ENCODE measurements at places on chromosomes 2 and 18. TPM values are rescaled to one million over a fixed set of nuclear protein-coding genes. Genes with fewer than 3 reads are reported as not detected.
A peak's percentile ranks its signal among the peaks of the same experiment; 100 is the strongest.

DNA sequence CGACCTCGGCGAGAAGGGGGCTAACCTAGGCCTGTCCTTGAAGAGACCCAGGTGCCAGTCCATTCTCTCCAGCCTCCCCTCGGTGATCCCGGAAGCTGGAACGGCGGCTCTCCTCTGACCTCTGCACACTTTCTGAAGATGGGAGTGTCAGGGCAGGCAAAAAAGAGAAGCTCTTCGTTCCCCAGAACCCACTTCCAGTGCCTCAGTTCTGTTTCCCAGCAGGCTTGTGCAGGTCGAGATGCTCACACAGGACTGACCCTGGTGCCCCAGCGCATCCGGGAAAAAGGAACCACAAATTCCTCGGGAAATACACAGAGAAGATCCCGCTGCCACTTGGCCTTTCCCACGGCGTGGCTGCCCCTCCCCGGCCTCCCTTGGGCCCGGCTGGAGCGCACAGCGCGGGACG lies 681 bp upstream of the PTPN18 start:
- no peak for DNase-seq

DNA sequence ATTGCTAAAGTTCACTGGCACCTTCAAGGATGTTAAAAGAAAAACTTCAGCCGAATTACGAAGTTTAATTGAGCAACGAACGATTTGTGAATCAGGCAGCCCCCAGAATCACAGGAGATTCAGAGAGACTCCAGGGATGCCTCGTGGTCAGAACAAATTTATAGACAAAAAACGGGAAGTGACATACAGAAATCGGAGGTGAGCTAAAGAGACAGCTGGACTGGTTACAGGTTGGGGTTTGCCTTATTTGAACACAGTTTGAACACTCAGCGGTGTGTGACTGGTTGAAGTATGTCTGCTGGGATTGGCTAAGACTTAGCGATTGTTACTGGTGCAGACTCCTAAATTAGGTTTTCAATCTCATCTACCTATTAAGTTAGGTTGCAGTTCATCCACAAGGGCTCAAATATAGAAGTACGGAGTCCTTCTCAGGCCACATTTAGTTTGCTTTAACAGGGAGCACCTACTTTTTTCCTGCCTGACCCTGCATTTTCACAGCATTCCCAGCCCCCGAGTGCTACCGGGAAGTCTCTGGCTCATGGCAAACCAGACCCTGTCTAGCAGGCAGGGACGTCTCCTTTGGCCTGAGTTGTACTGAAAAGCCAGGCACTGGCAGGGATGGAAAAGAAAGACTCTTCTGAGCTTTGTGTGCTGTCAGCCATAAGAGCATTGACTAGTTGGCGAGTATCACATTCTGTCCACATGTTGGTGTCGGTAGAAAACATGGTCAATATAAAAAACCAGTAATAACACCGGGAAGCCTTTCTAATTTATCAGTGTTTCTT lies 41.1 kb downstream of the CDCA7 start:
- DNase-seq: no peak

GRCh38 chr18:1805521-1805920 lies 765.8 kb downstream of the METTL4 start:
- no peak for DNase-seq

DNA sequence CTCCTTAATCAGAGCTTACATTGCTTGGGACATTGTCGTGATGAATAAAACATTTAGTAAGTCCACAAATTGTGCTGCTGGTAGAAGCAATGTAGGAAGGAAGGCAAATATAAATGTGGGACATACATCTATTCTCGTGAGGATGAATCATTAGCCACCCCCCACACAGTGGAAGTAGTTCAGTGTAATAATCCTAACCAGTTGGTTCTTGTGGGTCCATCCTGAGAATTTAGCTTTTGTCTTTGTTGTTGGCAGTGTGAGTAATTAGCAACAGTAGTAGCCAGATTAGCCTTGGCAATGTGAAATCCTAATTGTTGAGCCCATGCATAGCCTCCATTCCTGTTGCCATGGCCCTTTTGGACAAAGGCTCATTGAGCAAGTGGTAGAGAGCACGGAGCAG lies 532.1 kb downstream of the FBXO15 start:
- DNase-seq: no peak

- DNase-seq: no peak
Observed at GRCh38 chr2:181575650-181576025, 81.3 kb downstream of the CERKL start.

- no peak for DNase-seq
Observed at GRCh38 chr2:30721668-30722647, 85.3 kb downstream of the CAPN13 start.

- no peak for DNase-seq
Observed at GRCh38 chr2:122218596-122218995, 463.1 kb downstream of the TSN start.

- peak; percentile 36 for DNase-seq
Observed at GRCh38 chr18:79955302-79956075, 4.0 kb upstream of the SLC66A2 start.

GRCh38 chr2:171910494-171910893 lies 11.8 kb upstream of the HAT1 start:
- no peak for DNase-seq

DNA sequence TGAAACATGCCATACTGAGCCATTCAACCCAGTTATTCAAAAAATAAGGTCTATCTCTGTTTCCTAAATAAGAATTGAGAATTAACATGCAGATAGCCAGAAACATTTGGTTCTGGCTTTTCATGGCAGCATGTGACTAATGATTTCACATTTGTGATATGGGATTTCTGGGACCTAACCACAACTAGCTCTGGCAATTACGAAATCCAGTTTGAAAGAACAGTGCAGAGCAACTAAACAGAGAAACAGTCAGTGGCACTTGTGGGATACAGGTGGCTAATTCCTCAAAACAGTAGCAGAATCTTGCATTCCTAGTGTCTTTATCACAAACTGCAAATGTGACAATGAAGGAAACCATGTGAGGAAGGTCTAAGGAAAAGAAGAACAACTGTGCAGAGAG lies 637.8 kb upstream of the CHAC2 start:
- no peak for DNase-seq

- DNase-seq: no peak
Observed at GRCh38 chr2:221103930-221104329, 468.2 kb downstream of the EPHA4 start.

DNA sequence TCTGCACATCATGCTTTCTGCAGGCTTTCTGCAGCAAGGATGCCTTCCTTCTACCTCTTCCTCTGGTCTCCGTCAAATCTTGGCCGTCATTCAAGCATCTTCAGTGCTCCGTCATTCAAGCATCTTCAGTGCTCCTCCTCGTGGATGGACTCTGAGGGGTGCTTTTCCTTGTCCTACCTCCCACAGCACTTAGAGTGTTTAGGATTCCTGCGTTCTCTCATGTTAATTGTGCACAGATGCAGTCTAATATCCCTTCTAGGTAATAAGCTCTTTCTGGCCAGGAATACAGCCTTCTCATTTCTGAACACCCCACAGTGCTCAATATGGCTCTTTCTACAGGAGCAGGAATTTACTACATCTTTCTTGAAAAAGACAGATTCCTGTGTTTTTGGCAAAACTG lies 59.8 kb downstream of the ZNF236 start:
- DNase-seq: no peak

DNA sequence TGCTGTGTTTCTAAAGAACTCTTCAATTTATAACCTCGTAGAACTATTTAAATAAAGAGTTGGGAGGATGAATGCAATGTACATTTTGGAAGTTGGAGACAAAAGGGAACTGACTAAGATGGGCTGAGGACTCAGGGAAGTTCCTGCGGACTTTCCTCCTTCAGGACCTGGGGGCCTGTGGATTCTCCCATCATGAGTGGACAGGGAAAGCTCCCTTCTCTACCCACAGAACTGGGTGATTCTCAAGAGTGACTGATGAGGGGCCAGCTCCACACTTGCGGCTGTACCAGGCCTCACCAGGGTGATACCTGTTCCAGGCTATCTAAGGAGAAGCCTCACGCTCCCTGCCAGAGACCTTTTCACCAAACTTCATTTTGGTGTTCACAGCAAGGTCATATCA lies 143.8 kb upstream of the APCDD1 start:
- DNase-seq: no peak

DNA sequence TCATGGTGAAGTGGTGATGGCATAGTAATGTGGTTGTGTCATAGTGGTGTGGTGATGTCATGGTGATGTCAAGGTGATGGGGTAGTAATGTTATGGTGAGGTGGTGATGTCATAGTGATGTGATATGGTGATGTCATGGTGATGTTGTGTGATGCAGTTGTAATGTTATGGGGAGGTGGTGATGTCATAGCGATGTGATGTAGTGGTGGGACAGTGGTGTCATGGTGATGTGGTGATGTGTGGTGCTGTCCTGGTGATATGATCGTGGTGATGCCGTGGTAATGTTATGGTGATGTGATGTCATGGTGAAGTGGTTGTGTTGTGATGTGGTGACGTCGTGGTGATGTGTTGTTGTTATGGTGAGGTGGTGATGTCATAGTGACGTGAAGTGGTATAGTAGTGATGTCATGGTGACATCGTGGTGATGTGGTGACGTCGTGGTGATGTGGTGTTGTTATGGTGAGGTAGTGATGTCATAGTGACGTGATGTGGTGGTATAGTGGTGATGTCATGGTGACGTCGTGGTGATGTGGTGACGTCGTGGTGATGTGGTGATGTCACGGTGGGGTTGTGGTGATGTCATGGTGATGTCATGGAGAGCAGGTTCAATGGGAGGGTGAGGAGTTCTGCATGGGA lies 242.7 kb upstream of the MYT1L start:
- DNase-seq: no peak

GRCh38 chr2:215929602-215930335 lies 83.6 kb downstream of the MREG start:
- DNase-seq: no peak

DNA sequence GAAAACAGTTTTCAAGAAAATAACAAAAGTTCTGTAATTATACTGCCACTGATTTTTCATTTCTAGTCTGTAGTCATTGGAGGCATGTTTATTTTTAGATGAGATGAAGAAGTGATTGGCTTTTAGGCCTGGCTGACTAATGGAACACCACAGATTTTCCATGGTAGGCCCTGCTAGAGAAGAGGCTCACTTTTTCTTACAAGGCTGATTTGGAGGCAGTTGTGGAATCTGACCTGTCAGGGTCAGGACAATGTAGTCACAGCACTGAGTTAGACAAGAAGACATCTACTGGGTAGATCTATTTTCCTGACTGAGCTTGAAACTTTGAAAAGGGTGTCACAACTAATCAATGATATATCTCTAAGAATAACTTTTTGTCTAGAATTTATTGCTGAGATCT lies 43.9 kb downstream of the KDM3A start:
- no peak for DNase-seq

DNA sequence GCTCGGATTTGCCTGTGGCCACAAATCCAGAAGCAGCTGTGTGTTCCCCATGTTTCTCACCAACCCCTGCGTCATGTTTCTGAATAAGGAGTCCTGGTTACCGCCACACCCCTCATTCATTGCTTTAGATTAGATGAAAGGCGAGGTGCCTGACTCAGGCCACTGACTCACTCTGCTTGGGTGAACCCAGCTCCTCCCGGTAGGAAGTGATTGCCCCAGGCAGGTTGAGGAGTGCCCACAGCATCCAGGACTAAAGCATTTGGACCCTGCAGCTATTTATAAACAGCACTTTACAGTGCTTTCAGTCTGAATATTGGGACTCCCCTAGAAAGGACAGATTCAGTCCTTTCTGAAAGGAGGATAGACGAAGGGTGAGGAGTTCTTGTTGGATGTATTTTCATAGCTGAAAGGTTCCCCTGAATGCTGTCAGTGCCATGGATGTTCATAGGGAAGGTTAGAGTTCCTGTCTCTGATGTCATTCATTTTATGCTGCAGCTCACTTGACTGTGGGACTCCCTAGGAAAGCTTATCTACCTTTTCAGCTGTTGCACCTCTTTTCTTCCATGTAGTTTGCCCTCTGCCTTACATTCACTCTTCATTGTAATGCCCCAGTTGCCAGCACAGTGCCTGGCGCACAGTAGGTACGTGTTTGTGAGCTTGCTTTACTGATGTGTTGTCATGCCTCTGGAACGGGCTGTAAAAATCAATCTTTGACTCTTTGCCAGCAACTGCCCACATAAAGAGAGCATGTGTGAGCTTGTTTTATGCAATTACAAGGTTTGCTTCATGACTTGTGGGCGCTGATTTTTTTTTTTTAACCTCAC lies 14.9 kb downstream of the ITGA6 start:
- no peak for DNase-seq

The REG3G gene
- total RNA-seq: not detected

The MERTK gene
- total RNA-seq: 3.1 TPM

The TCF23 gene
- not detected for total RNA-seq

The GYPC gene
- 46.4 TPM for total RNA-seq

The TEX44 gene
- not detected for total RNA-seq

The MARCHF4 gene
- total RNA-seq: 1.4 TPM

The STPG4 gene
- 0.25 TPM for total RNA-seq

The TNFRSF11A gene
- 0.49 TPM for total RNA-seq

The GORASP2 gene
- total RNA-seq: 117 TPM
